Naive thymus-derived CD4-positive, alpha-beta T cell (primary cell): ENCODE measurements at places on chromosomes 1 and 21. TPM values are rescaled to one million over a fixed set of nuclear protein-coding genes. Genes with fewer than 3 reads are reported as not detected.

- no peak for DNase-seq
Observed at GRCh38 chr1:11538886-11539285, 59.9 kb downstream of the DISP3 start.

DNA sequence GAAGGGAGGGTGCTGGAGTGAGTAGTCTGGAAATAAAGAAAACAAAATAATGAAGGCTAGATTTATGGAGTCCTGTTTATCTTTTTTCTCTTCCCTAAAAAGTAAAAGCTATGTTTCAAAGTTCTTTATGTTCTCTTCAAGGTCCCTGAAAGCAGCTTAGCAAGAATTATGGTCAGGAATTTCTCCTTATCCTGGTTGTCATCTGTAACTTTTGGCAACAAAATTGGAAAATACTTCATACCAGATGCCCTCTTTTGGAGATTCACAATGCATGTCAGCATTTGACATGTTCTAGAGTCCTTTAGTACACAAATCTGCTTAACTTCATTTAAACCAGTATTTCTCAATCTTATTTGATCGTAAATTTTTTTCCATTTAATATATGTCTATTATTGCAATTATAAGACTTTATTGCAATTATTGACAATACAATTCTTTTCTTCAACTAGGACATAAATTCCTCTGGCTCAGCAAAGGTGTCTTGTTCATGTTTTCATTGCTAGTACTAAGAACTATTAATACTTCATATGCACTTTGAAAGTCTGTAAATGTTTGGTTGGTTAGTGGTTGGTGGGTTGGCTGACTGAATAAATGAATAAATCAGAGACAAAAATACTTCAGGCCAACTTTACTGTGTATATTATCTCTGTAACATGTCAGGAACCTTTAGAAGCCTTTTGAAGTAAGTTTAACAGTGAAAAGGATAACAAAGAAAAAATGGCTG, 101.5 kb downstream of the ATP1B1 start:
- no peak for DNase-seq

- no peak for DNase-seq
Observed at GRCh38 chr1:1535201-1536018, 5.0 kb downstream of the TMEM240 start.

APOBEC4 gene
- polyA plus RNA-seq: not detected

SYPL2 gene
- polyA plus RNA-seq: 0.43 TPM

AXDND1 gene
- polyA plus RNA-seq: not detected
